Activated T-cell treated with anti-CD3 and anti-CD28 coated beads, Interleukin-2, amount 50 U/mL, for 4 hours (primary cell): ENCODE measurements at places on chromosomes 12 and 14.

- no peak for DNase-seq
These were observed 132.1 kb downstream of the DICER1 start for GRCh38 chr14:95025218-95025617.

DNA sequence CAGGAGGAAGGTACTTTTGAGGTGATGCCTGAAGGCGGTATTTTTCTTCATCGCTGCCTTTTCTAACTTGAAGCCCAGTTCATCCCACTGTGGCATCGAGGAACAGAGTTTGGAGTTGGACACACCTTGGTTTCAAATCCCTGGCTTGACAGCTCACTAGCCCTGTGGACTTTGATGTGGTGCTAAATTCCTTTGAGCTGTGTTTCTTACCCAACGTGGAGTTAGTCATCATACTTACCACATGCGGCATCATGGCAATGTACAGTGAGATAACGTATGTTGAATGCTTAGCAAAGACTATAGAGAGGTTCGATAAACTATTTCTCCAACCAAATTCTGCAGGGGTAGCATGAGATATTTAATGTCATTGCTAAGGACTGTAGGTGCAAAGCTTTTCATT lies 3.4 kb downstream of the PLEKHG3 start:
- no peak for DNase-seq

GRCh38 chr14:34222867-34223266 lies 239.2 kb downstream of the SPTSSA start:
- no peak for DNase-seq

DNA sequence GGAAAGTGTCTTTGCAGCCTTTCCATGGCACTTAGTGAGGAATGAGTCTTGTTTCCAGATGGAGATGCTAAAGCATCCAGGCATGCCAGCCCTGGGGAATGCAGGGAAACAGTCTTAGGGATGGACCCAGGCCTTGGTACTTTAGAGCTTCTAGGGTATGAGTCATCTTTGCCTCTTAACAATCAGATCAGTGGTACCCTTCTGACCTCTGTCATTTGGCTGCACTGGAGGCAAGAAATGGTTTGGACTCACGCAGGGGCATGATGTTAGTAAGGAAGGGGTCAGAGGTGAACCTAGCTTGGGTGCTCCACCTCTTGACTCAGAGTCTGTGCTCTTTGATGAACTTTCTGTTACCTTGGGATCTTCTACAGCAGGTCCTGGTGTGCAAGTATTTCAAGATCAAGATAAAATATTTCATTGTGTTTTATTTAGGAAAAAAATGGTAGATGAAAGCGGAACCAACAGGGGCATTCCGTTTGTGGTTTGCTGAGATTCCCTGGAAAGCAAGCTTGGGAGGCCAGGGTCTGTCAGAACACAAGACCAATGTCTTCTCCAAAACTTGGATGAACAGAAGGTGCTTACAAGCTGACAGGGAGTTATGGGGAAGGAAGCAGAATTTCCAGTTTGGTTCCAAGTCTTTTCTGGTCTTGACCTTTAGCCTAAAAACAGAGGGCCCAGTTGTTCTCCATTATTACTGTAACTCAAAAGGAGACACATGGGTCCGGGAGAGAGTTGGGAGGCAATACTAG lies 216.2 kb downstream of the ZFP36L1 start:
- DNase-seq = no peak

GRCh38 chr12:128844031-128844635 lies 9.1 kb upstream of the GLT1D1 start:
- no peak for DNase-seq

- no peak for DNase-seq
These were observed 168.6 kb downstream of the STXBP6 start for GRCh38 chr14:24881116-24881893.

DNA sequence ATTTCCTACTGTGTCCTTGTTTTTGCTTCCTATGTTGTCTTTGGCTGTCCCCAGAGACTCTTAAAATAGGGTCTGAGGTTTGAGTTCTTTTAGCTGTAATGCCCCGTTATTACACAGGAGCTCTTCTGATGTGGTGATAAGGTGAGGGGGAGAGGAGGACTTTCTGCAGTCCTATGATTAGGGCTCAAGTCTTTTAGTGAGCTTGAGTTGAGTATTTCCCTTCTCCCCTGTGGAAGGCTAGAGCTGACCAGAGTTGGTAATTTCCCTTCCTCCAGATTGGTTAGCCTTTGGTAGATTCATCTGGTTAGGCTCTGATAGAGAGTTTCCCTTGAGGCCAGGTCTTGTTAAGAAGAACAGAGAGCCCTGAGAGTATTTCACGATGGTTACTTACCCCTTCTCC lies 4.3 kb upstream of the HIF1A start:
- DNase-seq = no peak

DNA sequence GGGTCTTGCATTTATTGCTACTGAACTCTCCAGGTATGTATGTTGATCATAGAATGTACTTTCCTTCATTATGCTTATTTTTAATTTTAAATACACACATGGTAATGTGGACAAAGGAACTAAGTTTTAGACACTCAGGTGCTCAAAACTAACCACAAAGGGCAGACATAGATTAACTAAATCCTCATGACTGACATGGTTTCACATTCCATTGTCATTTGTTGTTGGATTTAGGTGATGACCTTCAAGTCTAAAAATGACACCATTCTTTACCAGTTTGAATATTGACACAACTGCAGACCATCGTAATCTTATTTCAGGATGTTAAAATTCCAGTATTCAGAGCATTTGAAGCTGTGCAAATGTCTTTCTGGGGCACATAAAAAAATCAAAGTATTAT lies 128.4 kb downstream of the BBS10 start:
- no peak for DNase-seq

DNA sequence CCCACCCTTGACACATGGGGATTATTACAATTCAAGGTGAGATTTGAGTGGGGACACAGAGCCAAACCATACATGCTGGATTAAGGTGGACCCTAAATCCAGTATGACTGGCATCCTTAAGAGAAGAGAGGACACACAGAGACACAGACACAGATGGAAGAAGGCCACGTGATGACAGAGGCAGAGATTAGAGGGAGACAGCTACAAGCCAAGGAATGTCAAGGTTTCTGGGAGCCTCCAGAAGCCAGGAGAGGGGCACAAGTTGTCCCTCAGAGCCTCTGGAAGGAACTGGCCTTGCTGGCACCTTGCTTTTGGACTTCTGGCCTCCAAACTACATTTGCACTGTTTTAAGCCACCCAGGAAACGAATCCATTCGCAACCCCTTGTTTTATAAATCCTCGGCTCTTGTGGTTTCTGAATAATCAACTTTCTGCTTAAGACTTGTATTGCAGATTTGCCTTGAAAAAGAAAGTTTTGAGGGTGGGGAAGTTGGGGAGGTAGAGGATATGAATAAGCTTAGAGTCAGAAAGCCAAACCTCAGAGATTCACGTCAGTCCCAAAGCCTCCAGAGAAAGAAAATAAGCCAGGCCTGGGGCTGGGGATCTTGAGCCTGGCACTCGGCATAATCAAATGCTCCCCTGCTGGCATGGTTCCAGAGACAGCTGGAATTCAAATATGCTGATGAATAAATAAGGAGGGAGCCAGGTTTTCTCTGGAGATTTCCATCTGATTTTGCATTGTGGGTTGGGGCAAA lies 224.2 kb upstream of the PWP1 start:
- DNase-seq = no peak

- no peak for DNase-seq
These were observed 65.4 kb upstream of the SAV1 start for GRCh38 chr14:50733494-50733893.

- DNase-seq = no peak
These were observed 114.3 kb downstream of the ADCK1 start for GRCh38 chr14:77914073-77914721.

- no peak for DNase-seq
These were observed 104.8 kb downstream of the UNC79 start for GRCh38 chr14:93535537-93535936.
